Left ventricle myocardium inferior (tissue), 1 donor: ENCODE measurements at places on chromosomes 16 and 17.

GRCh38 chr17:61836266-61837174 lies 26.8 kb downstream of the BRIP1 start:
- no peak overlapping the region for H3K4me3 ChIP-seq
- H3K4me1 ChIP-seq = no peaks in the 10 kb centered on the region
- H3K36me3 ChIP-seq = no peaks in the 10 kb centered on the region
- H3K27ac ChIP-seq = no peak overlapping the region
- no peaks in the 10 kb centered on the region for H3K27me3 ChIP-seq

GRCh38 chr16:76947749-76948148 lies 243.2 kb upstream of the MON1B start:
- H3K36me3 ChIP-seq = no peaks in the 10 kb centered on the region
- no peak for DNase-seq
- H3K4me1 ChIP-seq = peaks cover 18% of the 10 kb centered on the region
- no peak overlapping the region for H3K27ac ChIP-seq
- H3K4me3 ChIP-seq = no peak overlapping the region
- no peaks in the 10 kb centered on the region for H3K27me3 ChIP-seq

- peaks cover 64% of the 10 kb centered on the region for H3K4me1 ChIP-seq
- H3K4me3 ChIP-seq = peak overlapping the region; percentile 69
- no peaks in the 10 kb centered on the region for H3K36me3 ChIP-seq
- DNase-seq = peak; percentile 80
Observed at GRCh38 chr17:7436556-7437368, 1.5 kb downstream of the TMEM102 start.

- no peak for DNase-seq
- no peak overlapping the region for H3K4me3 ChIP-seq
- H3K27ac ChIP-seq = no peak overlapping the region
- H3K4me1 ChIP-seq = no peaks in the 10 kb centered on the region
- no peaks in the 10 kb centered on the region for H3K36me3 ChIP-seq
Observed at GRCh38 chr16:10314811-10315210, 71.0 kb upstream of the ATF7IP2 start.

DNA sequence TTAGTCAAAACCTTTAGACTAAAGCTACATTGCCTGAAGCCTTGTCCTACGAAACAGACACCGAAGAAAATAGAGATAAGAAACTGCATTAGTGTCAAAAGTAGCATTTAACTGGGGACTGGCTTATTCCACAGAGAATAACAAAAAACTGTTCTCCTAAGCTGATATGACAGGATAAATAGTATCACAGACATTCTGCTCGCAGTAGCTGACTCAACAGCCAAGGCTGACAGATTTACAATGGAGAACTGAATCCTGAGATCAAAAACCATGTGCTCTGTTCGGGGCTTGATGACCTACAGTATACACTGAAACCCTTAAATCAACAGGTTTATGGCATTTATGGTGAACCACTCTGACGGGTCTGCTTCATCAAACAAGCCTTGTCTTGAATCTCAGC lies 25.5 kb downstream of the ADAMTS18 start:
- H3K4me3 ChIP-seq = no peak overlapping the region
- H3K4me1 ChIP-seq = no peaks in the 10 kb centered on the region
- DNase-seq = no peak
- H3K27ac ChIP-seq = no peak overlapping the region

- no peak for DNase-seq
- H3K27ac ChIP-seq = no peak overlapping the region
- H3K36me3 ChIP-seq = peaks cover 52% of the 10 kb centered on the region
- no peak overlapping the region for H3K4me3 ChIP-seq
Observed at GRCh38 chr17:50079334-50080095, 15.6 kb upstream of the PDK2 start.

- H3K4me1 ChIP-seq = no peaks in the 10 kb centered on the region
- no peak for DNase-seq
- H3K36me3 ChIP-seq = no peaks in the 10 kb centered on the region
- H3K4me3 ChIP-seq = no peak overlapping the region
- no peak overlapping the region for H3K27ac ChIP-seq
- no peaks in the 10 kb centered on the region for H3K27me3 ChIP-seq
Observed at GRCh38 chr16:28218109-28218508, 6.3 kb upstream of the XPO6 start.

GRCh38 chr16:58266336-58266735 lies 28.5 kb downstream of the PRSS54 start:
- H3K27me3 ChIP-seq = no peaks in the 10 kb centered on the region
- no peaks in the 10 kb centered on the region for H3K4me1 ChIP-seq
- H3K27ac ChIP-seq = no peak overlapping the region
- no peak overlapping the region for H3K4me3 ChIP-seq

GRCh38 chr16:81319221-81319912 lies 4.6 kb downstream of the GAN start:
- no peak for DNase-seq
- no peaks in the 10 kb centered on the region for H3K27me3 ChIP-seq
- peak overlapping the region; percentile 43 for H3K27ac ChIP-seq
- H3K4me1 ChIP-seq = peaks cover 64% of the 10 kb centered on the region
- H3K36me3 ChIP-seq = no peaks in the 10 kb centered on the region
- H3K4me3 ChIP-seq = no peak overlapping the region

- no peak for DNase-seq
- no peak overlapping the region for H3K27ac ChIP-seq
- no peaks in the 10 kb centered on the region for H3K27me3 ChIP-seq
- no peak overlapping the region for H3K4me3 ChIP-seq
- H3K36me3 ChIP-seq = peaks cover 54% of the 10 kb centered on the region
Observed at GRCh38 chr16:8819411-8820034, 21.9 kb downstream of the PMM2 start.

- no peaks in the 10 kb centered on the region for H3K27me3 ChIP-seq
- DNase-seq = no peak
- peaks cover 30% of the 10 kb centered on the region for H3K4me1 ChIP-seq
- H3K27ac ChIP-seq = peak overlapping the region; percentile 66
- peaks cover 26% of the 10 kb centered on the region for H3K36me3 ChIP-seq
- peak overlapping the region; percentile 16 for H3K4me3 ChIP-seq
Observed at GRCh38 chr17:4220655-4221054, 43.1 kb downstream of the ANKFY1 start.

- H3K27ac ChIP-seq = peak overlapping the region; percentile 50
- H3K36me3 ChIP-seq = peaks cover 40% of the 10 kb centered on the region
- H3K4me1 ChIP-seq = peaks cover 20% of the 10 kb centered on the region
Observed at GRCh38 chr17:46027048-46027975, 28.3 kb downstream of the STH start.

- H3K27me3 ChIP-seq = peaks cover 33% of the 10 kb centered on the region
- no peaks in the 10 kb centered on the region for H3K36me3 ChIP-seq
- H3K27ac ChIP-seq = no peak overlapping the region
- DNase-seq = no peak
- H3K4me3 ChIP-seq = no peak overlapping the region
Observed at GRCh38 chr16:23771027-23771426, 16.2 kb downstream of the CHP2 start.

- no peak for DNase-seq
- peaks cover 20% of the 10 kb centered on the region for H3K36me3 ChIP-seq
- no peaks in the 10 kb centered on the region for H3K27me3 ChIP-seq
- no peak overlapping the region for H3K27ac ChIP-seq
- H3K4me3 ChIP-seq = no peak overlapping the region
Observed at GRCh38 chr16:66886321-66886720, 6.0 kb downstream of the PDP2 start.

GRCh38 chr17:51344532-51344931 lies 84.2 kb downstream of the UTP18 start:
- DNase-seq = no peak
- no peak overlapping the region for H3K27ac ChIP-seq
- H3K27me3 ChIP-seq = peaks cover 27% of the 10 kb centered on the region

DNA sequence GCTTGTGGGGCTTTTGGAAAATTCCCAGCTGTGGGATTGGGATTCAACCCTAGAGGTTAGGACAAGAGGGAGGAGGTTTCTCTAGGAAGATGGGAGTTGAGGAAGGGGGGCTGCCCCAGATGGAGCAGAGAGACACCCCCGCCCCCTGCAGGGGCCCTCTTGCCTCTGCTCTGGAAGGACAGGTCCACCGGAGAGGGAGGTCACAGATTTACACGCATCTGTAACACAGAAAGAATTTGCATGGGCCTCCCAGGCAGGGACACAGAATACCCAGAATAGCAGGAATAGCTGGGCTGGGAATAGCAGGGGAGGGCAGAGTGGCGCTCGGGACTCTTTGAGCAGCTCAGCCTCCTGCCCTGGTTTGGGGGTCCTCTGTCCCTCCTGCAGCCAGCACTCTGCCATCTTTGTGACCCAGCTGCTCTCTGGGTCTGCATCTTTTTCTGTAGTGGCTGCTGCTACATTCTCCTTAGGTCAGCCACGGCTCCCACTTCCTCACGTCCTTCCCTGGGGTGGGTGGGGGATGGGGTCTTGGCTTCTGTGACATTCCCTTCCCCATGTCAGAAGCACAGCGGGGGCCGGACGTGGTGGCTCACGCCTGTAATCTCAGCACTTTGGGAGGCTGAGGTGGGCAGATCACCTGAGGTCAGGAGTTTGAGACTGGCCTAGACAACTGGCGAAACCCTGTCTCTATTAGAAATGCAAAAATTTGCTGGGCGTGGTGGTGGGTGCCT lies 33.9 kb upstream of the PLLP start:
- no peaks in the 10 kb centered on the region for H3K36me3 ChIP-seq
- H3K27me3 ChIP-seq = no peaks in the 10 kb centered on the region
- peaks cover 45% of the 10 kb centered on the region for H3K4me1 ChIP-seq
- H3K27ac ChIP-seq = no peak overlapping the region
